GDM1 (cell line): ENCODE measurements at places on chromosomes 1 and 21.

- no peak for DNase-seq
Observed at GRCh38 chr1:110083866-110084226, 13.4 kb upstream of the ALX3 start.

GRCh38 chr1:155932487-155932886, 1.7 kb downstream of the KHDC4 start:
- DNase-seq, result no peak

GRCh38 chr1:53448241-53448841, 10.9 kb upstream of the DMRTB1 start:
- no peak for DNase-seq

DNA sequence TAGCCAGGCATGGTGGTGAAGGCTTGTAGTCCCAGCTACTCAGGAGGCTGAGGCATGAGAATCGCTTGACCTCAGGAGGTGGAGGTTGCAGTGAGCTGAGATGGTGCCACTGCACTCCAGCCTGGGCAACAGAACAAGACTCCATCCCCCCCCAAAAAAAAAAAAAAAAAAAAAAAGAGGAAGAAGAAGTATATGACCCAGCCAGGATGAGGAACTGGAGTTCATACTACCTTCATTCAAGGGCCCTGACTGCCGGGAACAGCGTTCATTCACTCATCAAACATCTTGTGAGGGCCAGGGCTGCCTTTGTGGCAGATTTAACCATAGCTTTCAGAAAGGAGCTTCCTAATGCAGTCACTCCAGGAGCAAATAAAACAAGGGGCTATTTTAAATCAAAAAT, 127.6 kb downstream of the MRPS6 start:
- DNase-seq, result no peak

DNA sequence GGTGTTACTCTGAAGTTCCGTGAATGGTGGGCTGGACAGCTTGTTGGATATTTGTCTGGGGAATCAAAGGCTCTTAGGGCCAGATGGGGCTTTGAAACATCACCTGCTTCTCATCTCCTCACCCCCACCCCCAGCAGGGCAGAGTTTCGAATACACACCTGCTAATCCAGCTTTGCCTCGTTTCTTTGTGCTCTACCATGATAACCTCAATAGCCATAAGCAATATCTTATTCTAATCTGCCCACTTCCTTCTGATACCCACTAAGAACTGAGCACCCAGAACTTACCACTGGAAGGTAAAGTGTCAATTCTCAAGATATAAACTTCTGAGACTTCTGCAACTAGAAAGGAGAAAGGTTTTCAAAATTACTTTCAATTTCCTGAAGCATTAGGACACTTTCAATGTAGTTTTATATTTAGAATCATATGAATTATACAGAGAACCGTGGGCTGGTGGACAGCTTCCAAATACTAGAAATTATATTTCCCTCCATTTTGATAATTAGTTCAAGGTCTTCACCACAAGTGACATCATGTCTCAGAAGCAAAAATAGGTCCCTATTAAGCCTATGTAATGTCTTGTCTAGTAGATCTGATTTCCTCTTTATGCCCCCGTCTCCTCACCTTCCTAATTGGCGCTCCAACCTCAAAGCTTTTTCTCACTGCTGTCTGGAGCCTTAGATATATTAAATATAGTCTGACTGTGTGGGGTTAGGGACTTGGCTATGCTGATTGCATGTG, 64.4 kb upstream of the NEK2 start:
- no peak for DNase-seq
